Stimulated activated CD8-positive, alpha-beta memory T cell treated with anti-CD3 and anti-CD28 coated beads, Interleukin-4, amount 100 ng/mL, for 24 hours (primary cell): ENCODE measurements at places on chromosomes 13 and 19.

GRCh38 chr13:26323764-26324163 is 69.8 kb downstream of the CDK8 start:
- DNase-seq = no peak

DNA sequence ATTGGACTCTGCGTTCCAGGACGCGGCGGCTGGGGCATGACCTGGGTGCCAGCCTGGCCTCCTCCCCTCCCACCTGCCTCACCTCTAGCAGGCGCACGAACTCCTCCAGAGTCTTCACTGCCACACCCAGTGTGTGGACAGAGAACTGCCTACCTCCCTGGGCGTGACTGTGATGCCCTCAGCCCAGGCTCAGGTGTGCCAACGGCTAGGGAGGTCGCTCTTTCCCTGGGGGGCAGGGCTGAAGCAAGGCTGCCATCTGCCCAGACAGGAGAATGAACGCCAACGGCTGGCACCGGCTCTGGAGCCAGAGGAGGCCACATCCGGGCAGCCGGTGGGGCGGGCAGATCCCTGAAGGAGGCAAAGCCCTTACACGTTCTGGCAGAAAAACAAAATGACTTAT is 11.3 kb downstream of the NANOS3 start:
- DNase-seq = no peak

DNA sequence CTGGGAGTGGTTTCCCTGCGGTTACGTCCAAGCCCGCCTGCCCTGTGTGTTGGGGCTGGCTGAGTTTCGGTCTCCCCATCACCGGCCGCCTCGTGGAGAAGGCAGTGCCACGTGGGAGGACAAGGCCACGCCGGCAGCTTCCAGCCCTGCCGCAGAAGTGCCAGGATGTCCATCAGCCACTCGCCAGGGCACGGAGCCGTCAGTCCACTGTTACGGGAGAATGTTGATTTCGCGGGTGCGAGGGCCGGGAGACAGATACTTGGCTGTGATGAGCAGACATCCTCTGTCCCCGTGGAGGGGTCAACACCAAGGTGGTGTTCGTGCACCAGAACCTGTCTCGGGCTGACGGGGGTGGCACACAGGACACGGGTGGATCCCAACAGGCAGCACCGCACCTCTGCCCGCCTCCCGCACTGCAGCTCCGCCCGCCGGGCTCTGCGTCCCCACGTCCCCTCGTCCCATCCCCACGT is 86.4 kb upstream of the MCF2L start:
- DNase-seq = no peak

DNA sequence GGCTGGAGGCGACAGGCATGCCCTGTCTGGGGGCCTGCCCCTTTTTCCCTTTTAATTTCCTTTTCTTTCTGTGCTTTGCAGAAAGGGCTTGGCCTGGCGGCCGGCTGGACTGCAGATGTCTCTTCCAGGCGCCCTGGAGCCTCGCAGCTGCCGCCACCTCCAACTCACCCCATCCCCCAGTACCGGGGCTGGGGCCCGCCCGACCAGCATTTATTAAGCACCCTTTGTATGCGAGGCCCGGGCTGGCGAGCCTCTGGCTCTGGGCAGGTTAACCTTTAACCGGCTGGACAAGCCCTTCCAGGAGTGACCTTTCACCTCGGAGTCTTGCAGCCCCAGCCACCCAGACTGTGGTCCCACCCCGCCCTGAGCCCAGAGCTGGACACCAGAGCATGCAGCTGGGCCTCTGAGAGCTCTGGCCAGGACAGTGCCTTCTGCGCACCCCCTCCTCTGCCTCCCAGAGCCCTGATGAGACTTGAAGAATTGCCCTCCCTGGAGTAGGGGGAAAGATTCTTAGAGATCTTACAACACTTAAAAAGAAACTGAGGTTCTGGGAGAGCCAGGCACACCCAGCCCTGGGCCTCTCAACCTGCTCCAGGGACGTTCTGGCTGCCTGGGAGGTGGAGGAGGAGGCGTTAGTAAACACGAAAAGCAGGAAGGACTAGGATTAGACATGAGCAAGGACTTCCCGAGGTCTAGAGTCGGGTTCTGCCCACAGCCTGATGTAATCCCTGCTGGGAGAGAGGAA is 1.1 kb upstream of the NR2F6 start:
- no peak for DNase-seq

DNA sequence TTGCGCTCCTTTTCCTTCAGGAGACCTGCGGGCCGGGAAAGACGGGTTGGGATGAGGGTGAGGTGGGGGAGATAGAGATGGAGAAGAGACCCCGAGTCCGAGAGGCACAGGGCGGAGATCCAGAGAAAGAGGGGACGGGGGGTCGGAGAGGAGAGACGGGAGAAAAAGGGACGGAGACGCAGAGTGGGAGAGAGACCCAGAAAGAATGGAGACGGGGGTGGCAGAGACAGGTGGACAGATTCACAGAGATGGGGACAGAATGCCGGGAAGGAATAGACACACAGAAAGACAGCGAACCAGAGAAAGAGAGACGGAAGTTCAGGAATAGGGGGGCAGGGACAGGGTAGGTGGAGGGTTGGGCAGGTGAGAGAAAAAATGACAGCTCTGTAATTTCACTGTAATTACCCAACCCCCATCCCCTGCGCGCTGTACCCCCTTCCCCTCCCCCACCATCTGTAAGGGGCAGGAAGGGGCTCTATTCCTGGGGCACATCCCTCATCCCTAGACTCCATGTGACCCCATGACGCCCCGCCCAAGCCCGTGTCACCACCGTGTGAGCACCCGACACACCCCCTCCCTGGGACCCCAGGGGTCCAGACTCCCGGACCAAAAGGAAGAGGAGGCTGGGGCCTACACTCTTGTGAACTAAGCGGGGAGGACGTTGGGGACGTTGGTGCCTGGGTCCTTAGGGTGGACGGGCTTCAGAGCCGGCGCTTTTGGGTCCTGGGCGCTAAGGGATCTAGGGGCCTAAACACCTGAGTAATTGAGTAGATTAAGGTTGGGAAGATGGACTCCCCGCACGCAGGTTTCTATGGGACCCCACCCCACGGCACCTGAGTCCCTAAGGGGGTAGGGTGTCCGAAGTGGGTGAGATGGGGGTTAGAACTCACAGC is 967 bp downstream of the DBP start:
- no peak for DNase-seq
